ENCODE measurements at places on chromosomes 5 and 9.

DNA sequence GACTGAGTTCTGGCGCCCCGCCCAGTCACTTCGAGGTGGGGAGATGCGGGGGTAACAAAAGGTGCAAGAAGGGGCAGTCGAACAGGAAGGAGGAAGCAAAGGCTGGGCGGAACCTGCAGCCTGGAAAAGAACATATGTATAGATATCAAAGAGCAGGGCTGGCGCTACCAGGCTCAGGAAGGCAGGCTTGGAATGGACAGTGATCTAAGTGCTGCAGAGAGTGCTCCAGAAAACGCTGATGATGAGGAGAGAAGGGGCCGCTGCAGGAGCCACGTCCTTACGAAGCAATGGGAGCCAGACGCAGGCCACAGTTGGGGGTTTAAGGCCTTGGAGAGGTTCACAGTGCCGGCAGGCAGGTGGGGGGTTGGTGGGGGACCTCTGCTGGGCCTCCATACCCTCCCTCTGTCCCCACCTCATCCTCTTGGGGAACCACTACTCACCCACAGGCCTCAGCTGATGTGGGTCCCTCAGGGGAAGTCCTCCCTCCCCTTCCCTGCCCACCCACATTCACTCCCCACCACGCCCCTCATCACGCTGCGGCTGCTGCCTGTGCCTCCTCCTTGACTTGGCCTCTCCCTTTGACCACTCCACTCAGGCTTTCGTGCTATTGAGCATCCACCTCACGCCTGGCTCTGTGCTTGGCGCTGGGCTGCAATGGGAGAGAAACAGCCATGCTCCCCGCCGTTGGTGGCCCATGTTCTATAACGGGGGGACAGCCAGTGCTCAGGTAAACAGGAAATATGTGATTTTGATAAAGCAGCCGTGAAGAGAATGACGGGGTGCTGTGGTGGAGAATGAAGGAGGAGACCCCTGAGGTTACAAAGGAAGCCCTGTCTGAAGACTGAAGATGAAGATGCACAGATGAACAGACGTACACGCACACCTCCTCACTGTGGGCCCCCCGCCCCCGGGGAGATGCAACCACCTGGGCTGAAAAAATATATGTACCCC lies 40.5 kb upstream of the RPL26L1 start:
- no peak for DNase-seq

DNA sequence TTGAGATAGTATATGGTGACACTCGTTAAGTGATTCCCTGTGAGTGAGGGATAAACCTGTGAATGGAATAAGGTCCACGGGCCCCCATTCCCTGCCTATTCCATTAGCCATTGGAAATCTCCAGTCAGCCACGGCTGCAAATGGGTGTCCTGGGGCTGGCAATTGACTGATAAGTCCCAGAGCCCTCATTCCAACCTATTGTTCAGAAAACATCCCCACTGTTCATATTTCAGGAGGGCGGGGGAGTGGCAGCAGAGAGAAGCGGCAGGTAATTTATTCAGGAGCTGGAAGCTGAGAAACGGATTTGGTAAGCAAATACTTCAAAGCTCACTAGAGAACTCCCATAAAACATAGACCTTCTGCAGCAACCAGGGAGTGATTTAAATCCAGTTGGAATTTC lies 42.0 kb downstream of the TMEM174 start:
- no peak for DNase-seq

DNA sequence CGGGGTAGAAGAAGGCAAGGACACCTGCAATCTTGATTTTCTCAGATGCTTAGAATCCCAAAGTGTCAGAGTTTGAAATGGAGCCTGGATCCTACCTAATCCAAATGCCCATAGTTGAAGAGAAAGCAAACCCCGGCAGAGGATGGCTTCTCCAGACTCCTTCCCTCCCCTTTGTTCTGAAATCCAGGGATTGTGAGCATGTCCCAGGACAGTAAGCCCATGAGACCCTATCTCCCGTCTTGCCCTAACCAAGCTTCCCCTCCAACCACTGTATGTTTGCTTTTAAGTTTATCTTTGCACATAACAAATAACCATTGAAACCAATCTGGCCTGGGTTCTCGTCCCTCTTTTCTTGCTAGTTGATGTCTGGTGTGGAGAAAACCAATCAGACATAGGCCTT lies 78.3 kb upstream of the NIPAL4 start:
- no peak for DNase-seq

- no peak for DNase-seq
Observed at GRCh38 chr5:79720096-79720495, 30.5 kb downstream of the CMYA5 start.

DNA sequence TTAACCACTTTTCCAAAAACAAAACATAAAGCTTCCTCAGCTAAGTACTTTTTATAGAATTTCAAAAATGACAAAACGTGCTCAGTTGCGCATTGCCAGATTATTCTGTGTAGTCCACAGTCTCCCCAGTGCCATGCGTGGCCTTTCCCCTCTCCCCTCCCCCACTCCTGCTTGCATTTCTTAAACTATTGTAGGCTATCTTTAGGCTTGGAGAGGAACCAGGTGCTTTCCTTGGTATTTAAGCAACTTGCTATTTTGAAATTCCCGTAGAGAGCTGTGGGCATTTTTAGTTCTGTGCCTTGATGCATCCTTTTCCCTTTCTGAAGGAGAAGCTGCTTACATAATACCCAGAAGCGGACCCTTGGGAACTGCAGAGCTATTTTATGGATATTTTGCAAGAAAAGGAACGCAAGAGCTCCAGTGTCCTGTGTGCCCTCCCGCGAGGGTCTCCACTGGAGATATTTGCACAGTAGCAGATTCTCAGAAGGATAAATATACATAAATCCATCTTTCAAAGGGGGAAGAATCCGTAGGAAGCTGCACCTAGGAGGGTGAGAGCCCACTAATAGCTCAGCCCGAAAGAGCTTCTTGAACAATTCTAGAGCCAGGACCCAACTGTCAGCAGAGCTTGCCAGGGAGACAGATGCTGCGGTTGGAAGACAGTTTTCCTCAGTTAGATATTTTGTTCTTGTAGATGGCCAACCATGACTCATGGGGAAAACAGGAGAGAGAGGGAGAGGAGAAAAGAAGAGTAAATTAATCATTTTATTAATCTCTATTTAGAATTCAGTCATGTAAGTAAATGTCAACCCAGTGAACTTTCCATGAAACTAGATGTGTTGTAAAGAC lies 1298.3 kb upstream of the WWC1 start:
- DNase-seq: no peak

DNA sequence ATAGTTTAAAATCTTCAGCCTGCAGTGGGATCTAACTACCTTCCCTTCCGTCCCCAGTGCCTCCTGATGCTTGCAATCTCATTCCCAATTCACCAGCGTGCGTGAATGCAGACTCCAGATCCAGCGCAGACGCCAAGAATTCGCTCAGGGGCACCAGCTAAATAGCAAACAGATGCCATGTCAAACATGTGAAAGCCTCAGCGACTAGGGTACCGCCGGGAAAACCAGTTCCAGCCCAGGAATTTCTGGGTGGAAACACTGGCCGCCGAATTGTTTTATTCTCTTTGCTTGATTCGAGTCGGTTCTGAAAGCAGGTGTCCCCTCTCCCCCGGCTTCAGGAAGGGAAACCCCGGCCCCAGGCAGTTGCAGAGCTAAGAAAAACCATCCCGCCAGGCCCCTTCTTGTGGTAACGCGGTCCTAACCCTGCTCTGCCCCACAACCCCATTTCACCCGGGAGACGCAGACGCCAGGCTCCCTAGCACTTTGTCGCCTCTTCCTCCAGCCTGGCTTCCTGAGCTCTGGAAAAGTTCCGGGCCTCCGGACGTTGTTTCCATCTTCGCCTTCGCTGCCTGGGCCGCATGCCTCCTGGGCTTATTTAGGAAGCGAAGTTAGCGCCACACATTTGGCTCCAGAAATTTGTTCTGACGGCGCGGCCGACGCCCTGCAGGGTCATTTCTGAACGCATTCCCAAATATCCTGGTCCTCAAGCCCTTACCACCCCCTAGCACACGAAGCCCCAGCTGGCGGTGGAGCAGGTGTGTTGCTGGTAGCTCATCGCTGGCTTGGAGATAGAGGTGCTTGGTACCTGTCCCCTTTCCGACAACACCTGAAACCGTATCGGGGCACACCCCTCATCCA lies 665 bp upstream of the LVRN start:
- no peak for DNase-seq

- no peak for DNase-seq
Observed at GRCh38 chr9:34179213-34180136, 632 bp downstream of the UBAP1 start.

GRCh38 chr5:100667161-100667630 lies 132.0 kb downstream of the FAM174A start:
- no peak for DNase-seq

DNA sequence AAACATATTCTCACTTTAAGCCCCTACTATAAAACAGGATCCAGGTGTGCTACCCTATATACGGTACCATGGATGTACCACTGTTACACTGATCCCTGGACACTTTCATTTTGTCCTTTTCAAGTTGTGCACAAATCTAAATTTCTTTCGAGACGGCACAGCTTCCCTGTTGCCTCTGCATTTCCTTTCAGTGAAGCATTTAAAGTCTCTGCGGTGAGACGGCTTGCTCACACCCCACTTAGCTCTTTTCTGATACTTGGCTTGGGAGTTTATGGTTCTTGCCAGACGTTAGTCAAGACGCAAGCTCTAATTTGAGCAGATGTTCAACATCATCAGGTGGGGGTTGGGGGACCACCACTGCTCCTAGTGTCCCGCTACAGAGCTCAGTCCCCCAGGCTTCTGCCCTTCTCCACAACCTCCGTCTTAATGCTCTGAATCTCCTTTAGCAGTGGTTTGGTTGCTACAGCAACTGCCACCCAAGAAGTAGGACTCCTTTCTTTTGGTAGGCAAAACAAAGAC lies 15.8 kb downstream of the F2RL2 start:
- DNase-seq: no peak

DNA sequence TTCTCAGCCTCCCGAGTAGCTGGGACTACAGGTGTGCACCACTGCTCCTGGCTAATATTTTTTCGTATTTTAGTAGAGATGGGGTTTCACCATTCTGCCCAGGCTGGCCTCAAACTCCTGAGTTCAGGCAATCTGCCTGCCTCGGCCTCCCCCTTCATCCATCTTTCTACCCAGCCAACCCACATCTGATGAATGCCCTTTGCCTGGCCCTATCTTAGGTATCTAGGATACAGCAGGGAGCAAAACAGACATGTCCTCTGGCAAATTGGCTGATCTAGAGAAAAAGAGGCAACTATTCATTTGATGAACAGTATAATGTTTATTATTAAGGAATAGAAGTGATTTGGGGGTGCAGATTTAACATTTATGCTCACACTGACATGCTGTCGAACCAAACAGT lies 123.0 kb downstream of the TRIO start:
- DNase-seq: no peak

DNA sequence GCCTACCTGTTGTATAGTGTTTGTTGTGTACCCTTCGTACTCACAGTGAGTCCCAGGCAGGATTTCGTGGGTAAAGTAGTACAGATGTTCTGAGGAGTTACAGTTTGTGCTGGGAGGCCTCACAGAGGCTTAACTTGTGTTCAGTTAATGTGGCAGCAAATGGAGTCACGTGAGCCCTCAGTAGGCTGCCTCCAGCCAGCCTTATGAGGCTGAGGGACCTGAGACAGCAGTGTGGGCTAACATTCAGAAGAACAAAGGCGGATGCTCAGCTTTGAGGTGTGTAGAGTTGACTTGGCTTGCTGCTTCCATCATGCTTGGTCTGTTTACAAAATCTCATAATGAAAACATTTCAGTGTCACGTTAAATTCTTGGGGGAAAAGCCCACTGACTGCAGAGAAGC lies 118.1 kb downstream of the TRIO start:
- no peak for DNase-seq

DNA sequence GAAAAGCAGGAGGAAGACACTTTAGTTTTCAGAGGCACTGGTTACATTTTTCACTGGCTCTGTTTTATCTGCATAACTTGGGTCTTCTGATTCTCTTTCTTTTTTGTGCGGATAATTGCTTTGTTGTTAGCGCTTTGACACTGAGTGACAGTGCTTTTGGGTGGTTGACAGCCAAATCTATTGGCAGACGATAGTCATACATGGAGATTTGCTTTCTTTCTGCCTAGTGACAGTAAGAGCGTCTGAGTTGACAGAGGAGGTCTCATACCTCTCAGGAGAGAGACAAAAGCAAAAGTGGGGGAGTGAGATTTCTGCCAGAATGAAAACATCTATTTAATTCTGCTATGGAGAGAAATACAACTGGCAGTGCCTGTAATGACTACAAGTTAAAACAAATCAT lies 2278.0 kb upstream of the WWC1 start:
- DNase-seq: no peak

- no peak for DNase-seq
Observed at GRCh38 chr5:22728610-22729009, 124.5 kb downstream of the CDH12 start.

GRCh38 chr5:166639151-166639550 lies 1652.3 kb upstream of the WWC1 start:
- DNase-seq: no peak
